ENCODE measurements at places on chromosomes 1 and 21. TPM values are rescaled to one million over a fixed set of nuclear protein-coding genes. Genes with fewer than 3 reads are reported as not detected.

The RXRG gene
- total RNA-seq: not detected

The OR6N1 gene
- total RNA-seq: not detected

The ATP1A2 gene
- total RNA-seq: 0.13 TPM

The SELENON gene
- 53.3 TPM for total RNA-seq

The CLEC20A gene
- not detected for total RNA-seq

The GJA4 gene
- not detected for total RNA-seq

The ALDH4A1 gene
- total RNA-seq: 7.2 TPM
